Stimulated activated CD8-positive, alpha-beta memory T cell treated with anti-CD3 and anti-CD28 coated beads, Interleukin-15, amount 100 ng/mL, for 4 hours (primary cell): ENCODE measurements at places on chromosomes 4 and X.

DNA sequence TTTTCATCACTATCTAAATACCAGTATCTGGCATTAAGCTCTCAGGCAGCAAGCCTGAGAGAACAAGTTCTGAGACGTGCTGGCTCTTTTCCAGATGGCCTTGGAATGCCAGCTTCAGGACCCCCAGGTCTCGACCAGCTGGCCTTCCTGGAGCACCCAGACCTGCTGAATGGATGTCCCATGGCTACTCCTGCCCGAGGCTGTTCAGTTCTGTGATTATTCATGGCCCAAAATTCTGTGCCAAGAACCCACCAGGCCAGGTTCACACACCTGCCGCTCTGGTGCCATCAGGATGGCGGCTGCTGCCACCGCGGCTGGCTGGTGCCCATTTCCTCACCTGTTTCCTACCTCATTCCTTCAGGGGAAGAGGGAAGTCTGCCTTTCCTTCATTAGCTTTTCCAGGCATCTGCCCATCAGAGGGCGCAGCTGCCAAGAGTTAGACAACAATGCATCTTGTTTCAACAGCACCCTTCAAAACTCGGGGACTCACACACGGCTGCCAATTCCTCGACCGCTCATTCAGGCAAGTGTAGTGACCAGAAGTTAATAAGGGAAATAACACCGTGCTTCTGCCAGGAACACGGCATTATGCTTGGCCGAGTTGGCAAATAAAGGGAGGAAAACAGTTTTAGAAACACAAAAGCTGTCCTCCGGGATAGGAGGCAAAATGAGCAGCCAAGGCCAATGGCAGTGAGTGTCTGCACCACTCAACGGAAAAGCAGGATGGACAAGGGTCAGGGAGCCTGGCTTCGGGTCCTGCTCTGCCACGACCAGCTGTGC, 173.8 kb downstream of the NSUN7 start:
- no peak for DNase-seq

DNA sequence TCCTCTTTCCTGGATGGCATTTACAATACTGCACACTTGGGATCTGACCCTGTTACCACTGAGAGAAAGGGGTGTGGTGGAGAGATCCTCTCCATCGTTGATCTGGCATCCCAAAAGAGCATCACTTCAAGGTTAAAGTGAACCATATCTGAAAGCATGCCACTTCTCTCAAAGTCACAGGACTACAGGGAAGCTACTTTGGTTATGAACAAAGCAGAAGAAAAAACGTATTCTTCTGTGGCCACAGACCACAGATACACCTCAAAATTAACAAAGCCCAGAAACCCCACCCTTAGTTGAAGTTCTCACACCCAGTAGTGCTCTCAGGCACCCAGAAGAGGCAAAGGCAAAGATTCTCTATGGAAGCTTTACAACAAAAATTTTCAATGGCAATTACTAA, 108.3 kb downstream of the JADE1 start:
- no peak for DNase-seq

- no peak for DNase-seq
These were observed 67.0 kb downstream of the HTRA3 start for GRCh38 chr4:8336412-8337075.

- DNase-seq, result no peak
These were observed 102.7 kb downstream of the HS3ST1 start for GRCh38 chr4:11326021-11326420.

- no peak for DNase-seq
These were observed 107.2 kb downstream of the TRIML1 start for GRCh38 chr4:188246488-188246887.

DNA sequence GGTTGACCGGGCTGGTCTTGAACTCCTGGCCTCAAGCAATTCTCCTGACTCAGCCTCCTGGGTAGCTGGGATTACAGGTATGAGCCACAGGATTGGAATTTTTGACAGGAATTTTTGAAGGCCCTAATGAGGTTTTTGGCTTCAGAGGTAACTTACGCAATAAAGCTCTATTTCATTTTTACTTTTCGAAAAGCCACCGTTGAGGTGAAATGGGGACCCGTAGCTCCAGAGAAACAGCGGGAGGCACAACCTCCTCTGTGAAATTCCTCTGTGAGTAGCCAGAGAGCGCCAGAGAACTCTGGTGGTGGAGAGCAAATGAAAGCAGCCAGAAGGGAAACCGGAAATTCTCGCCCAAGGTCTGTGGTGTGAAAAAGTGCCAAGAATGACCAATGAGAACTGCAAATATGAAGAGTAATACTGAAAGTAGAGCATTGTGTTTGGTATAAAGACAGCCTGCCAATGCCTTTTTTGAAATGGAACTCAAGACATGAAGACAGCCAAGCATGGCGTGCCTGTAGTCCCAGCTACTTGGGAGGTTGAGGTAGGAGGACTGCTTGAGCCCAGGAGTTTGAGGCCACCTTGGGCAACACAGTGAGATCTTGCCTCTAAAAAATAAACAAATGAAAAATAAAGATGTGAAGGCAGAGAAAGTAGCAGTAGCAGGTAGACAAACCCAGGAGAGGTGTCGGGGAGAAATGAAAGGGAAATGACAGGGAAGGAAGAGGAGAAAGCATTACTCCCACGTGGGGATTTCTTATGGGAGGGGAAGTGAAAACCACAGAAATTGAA, 33.0 kb upstream of the TMEM131L start:
- DNase-seq, result peak; percentile 41
